ENCODE measurements at places on chromosomes 5 and 9.
A peak's percentile ranks its signal among the peaks of the same experiment; 100 is the strongest.

DNA sequence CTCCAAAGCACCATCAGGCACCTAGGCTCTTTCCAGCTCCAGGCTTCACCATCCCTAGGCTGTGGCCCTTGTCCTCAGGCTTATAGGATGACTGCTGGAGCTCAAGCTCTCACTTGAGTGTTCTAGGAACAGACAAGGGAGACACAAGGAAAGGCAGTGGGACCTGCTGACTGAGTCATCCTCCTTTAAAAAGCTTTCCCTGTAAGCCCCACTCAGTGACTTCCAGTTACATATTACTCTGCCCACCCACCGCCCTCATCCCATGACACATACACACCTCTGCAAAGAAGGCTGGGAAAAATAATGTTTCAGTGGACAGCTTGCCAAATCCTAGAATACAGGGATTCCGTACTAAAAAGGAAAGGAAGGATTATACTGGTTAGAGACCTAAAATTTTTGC, 154.2 kb upstream of the ZNF366 start:
- peaks cover 2% of the 10 kb centered on the region for H3K27me3 ChIP-seq
- no peak for DNase-seq
- no peaks in the 10 kb centered on the region for H3K4me1 ChIP-seq
- no peak overlapping the region for H3K27ac ChIP-seq
- H3K4me3 ChIP-seq: no peak overlapping the region
- no peaks in the 10 kb centered on the region for H3K36me3 ChIP-seq

DNA sequence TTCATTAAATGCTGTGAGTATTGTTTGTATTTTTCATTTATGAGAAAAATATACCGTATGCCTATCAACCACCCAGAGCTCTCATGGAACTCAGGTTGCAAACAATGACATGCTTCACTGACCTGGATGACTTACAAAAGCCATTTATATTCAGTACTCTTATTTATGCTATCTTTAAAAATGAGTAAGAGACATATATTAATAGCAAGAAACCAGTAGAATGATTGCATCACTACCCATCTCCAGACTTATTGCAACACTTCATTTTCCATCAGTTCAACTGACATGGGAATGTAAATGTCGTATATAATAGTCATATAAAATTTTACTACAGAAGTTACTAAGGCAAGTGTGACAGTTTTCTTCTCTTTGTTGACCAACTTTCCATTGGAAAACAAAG, 69.1 kb downstream of the OTP start:
- H3K36me3 ChIP-seq: no peaks in the 10 kb centered on the region
- H3K27ac ChIP-seq: no peak overlapping the region
- H3K27me3 ChIP-seq: no peaks in the 10 kb centered on the region
- DNase-seq: no peak
- H3K4me1 ChIP-seq: no peaks in the 10 kb centered on the region
- H3K4me3 ChIP-seq: no peak overlapping the region

DNA sequence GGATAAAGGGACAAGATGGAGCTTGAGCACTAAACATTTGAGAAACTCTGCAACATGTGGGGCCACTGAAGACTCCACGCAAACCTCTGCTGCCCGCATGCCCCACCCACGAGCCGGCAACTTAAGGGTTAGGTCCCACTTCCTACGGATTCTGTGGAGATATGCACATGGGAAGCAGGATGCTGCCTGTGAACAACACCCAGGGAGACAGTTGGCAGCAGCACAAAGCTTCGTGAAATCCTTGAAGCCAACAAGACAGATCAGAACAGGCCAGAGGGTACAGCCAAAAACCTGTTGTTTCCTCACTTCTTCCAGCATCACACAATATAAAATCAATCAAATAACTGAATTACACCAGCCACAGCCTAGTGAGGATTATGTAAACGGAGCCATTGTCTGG, 270.4 kb downstream of the ENC1 start:
- H3K27ac ChIP-seq: no peak overlapping the region
- no peaks in the 10 kb centered on the region for H3K27me3 ChIP-seq
- no peak overlapping the region for H3K4me3 ChIP-seq
- no peaks in the 10 kb centered on the region for H3K36me3 ChIP-seq
- no peaks in the 10 kb centered on the region for H3K4me1 ChIP-seq
- DNase-seq: no peak

DNA sequence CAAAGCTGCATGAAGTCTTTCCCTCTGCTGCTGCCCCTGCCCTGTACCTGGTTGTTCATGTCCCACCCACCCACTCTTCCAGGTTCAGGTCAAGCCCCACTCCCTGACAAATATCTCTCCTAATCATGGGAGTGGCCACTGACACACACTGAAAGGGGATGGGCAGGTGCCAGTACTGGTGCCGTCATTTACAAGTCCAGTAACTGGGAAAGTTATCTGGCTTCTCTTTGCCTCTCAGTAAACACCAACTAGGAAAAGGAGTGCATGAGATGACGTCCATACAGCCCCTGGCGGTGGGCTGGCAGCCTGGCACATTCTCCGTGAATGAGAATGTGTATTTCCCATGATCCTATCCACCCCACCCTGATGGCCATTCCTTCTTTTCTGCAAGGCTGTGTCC, 225.2 kb downstream of the FSTL4 start:
- H3K4me1 ChIP-seq: no peaks in the 10 kb centered on the region
- no peak for DNase-seq
- H3K4me3 ChIP-seq: no peak overlapping the region

GRCh38 chr5:147454996-147455677, 54.7 kb downstream of the DPYSL3 start:
- no peak overlapping the region for H3K27ac ChIP-seq
- DNase-seq: peak; percentile 31
- H3K36me3 ChIP-seq: no peaks in the 10 kb centered on the region
- no peak overlapping the region for H3K4me3 ChIP-seq
- H3K27me3 ChIP-seq: peaks cover 23% of the 10 kb centered on the region
- H3K4me1 ChIP-seq: peaks cover 7% of the 10 kb centered on the region

DNA sequence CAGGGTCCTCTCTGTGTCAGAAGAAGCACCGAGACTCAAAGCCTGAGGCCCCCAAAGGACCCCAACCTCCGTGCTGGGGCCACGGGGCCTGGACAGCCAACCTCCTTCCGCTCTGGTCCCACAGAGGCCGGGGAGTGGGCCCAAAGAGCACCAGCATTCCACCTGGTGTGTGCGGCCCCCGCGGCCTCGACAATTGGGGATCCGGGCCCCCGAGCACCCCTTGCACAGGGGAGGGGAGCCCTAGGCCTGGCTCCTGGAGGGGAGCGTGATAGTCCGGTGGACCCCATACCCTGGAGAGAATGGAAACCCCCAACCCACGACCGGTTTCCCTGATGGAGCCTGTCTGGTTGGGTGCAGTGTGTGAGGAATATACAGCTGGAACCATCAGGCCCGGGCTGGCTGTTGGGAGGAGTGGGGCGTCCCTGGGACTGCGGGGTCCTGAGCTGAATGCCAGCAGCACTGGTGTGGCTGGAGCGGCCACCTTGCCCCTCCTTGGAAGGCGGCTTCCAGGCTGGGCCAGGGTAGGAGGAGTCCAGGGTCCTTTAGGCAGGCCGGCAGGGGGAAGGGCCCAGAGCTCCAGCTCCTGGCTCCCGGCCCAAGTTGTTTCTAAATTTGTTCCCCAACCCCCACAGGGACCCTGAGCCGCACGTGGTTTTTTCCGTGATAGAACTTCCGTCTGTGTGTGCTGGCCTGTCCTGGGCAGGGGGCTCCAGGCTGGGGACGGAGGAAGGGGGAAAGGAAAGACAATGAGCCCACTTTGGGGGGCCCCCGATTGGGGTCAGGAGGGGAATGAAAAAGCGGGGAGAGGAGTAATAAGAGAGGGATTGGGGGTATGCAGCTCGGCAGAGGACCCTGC, 825 bp upstream of the TOR4A start:
- peak overlapping the region; percentile 77 for H3K4me3 ChIP-seq
- H3K36me3 ChIP-seq: peaks cover 36% of the 10 kb centered on the region
- no peaks in the 10 kb centered on the region for H3K27me3 ChIP-seq
- peak; percentile 50 for DNase-seq
- peak overlapping the region; percentile 25 for H3K27ac ChIP-seq

DNA sequence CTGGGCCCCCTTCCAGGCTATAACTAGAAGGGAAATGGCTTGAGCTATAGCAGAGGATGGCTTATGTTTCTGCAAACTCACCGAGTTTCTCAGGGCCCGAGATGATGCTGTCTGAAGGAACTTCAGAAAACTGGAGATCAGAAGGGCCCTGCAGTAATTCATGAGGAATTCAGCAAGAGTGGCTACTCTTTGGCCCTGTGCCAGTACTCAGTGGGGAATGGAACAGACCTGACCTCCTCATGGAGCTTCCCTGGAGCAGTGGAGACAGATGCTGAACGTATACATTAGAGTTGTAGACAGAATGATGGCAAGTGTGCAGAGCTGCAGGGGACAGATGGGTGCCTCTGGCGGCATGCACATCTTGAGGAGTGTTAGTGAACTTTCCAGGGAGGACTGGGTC, 17.3 kb upstream of the SMIM32 start:
- peaks cover 2% of the 10 kb centered on the region for H3K4me1 ChIP-seq
- no peaks in the 10 kb centered on the region for H3K36me3 ChIP-seq
- H3K4me3 ChIP-seq: no peak overlapping the region
- no peak for DNase-seq
- no peak overlapping the region for H3K27ac ChIP-seq

- no peaks in the 10 kb centered on the region for H3K36me3 ChIP-seq
- no peak for DNase-seq
- H3K27me3 ChIP-seq: no peaks in the 10 kb centered on the region
These were observed 603 bp downstream of the PPIP5K2 start for GRCh38 chr5:103120607-103121200.

All from common myeloid progenitor, CD34-positive (primary cell).